ENCODE measurements at places on chromosomes 7 and 10.
A peak's percentile ranks its signal among the peaks of the same experiment; 100 is the strongest.

DNA sequence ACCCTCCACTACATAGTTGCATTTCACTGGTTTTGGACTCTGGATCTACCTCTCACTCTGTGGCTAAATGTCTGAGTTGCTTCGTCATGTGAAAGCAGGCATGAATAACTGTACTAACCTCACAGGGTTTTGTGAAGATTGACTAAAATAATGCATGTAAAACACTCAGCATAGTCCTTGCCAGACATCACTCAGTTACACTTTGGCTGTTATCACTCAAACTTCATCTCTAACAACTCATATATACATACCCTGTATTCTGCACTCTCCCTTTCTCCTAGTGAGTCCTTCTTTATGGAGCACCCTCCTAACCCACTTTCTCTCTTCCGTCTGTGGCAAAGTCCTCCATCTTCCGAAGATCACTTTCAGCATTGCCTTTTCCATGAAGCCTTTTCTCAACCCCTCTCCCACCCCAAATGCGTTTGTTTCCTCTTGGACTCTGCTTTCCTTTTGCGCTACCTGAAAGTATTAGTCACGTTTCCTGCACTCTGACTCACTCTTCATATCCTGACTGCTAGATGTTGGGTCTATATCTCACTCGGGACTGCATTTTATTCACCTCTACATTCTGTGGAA, 72.6 kb downstream of the OSBPL3 start:
- DNase-seq, result peak; percentile 24

DNA sequence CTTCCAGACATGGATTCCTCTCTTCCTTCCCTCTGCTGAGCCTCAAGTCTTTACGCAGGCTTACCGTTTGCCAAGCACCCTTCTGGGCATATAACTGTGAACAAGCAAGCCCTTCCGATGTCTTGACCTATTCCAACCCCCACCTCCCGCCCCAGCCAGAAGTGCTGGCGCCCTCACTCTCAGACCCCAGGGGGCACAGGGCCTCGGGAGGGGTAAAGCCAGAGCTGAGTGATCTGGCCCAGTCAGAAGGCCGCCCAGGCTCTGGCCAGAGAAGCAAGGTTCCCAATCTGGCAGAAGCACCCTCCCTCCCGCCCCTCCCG, 1.2 kb downstream of the PRRT4 start:
- no peak for DNase-seq

GRCh38 chr7:146772601-146773000, 656.0 kb downstream of the CNTNAP2 start:
- DNase-seq, result no peak

- no peak for DNase-seq
These were observed 28.6 kb upstream of the TMEM178B start for GRCh38 chr7:141045126-141045841.

GRCh38 chr10:24382596-24382978, 173.6 kb downstream of the KIAA1217 start:
- no peak for DNase-seq

GRCh38 chr7:77484785-77485184, 52.3 kb upstream of the PTPN12 start:
- DNase-seq, result no peak

Data from central memory CD4-positive, alpha-beta T cell (primary cell).